ENCODE measurements at places on chromosomes 7 and 10.
A peak's percentile ranks its signal among the peaks of the same experiment; 100 is the strongest.

GRCh38 chr7:83085299-83085698 lies 77.4 kb downstream of the PCLO start:
- no peak for DNase-seq

DNA sequence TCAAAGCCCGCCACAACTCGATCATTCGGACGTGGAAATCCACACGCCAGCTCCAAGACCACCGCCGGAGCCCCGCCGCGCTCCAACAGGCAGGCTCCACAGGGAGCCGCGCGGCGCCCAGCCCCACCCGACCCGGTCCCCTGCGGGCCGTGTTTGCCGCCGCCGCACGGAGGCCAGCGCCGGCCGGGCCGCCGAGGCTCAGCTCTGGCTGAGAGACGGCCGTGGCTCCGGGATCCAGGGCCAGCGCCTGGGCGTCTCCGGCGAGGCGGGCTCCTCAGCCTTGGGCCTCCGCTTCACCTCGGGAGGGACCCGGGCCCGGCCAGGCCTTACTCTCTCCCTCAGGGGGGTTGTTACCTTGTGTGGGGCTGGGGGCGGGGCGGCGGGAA lies 333 bp downstream of the SMNDC1 start:
- DNase-seq, result no peak

- DNase-seq, result no peak
Measured at GRCh38 chr7:109868215-109868860, 1222.6 kb upstream of the LRRN3 start.

DNA sequence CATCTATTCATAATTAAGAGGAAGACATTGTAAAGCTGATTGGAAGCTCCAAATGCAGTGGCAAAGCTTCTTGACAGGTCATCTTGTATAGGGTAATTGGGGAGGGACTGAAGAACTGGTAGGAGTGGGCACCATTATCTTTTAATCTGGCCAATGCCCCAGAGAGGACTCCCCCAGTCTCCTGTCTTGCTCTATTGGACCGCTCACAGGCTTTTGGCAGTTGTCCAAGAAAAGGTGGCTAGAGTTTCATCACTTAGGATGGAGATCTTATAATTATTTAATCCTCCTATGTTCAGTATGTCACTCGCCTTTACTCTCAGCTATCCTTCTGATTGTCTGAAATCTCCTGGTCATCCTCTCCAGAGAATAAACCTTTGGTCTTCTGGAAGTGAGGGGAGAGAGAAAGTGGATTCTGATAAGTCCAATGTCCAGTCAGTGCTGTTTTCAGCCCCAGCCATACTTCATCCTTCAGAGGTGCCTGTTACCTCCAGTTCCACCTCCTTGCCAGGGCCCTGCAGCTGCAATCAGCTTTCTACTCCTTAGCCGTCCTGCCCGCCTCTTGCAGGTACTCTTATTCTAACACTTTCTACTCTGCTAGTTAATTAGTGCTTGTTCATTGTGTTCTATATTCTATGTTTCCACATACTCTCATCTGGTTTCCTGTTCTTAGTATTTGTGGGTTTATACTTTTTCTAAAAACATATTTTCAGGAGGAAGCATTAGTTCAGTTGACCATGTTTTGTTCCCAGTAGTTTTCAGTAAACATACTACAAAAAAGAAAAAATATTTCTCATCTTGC lies 241.6 kb downstream of the NSUN6 start:
- DNase-seq, result no peak

GRCh38 chr10:77186936-77187335 lies 450.7 kb downstream of the KCNMA1 start:
- no peak for DNase-seq

DNA sequence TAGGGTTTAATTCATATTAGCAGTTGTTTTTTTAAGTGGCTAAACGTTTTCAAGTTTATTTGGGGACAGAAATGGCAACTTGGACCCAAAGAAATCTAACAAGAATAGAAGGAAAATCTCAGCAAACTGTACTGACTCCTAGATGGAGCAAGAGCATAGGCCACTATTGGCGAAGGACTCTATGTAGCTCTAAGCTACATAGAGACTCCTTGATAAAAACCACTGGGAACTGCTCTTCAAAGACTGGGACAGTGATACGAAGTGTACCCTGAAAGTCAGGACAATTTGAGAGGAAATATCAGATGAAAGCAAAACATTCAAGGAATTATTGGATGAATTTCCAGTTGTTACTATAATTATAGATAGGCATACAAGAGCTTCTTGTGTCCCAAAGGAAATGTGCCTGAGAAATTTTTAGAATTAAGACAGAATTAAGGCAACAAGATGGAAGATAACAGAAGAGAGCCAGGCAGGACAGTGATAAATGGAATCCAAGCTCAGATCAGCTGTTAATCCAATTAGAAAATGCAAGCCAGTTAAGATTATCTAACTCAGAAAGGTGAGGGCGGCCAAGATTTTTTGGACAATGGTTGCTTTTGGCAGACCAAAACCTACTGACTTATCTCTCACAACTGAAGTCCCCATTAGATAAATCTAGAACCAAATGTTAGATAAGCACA lies 103.7 kb upstream of the IFRD1 start:
- no peak for DNase-seq

- DNase-seq, result no peak
Measured at GRCh38 chr10:130485236-130485957, 349.2 kb downstream of the GLRX3 start.

GRCh38 chr10:17200001-17200911 lies 1.2 kb downstream of the TRDMT1 start:
- DNase-seq, result no peak

DNA sequence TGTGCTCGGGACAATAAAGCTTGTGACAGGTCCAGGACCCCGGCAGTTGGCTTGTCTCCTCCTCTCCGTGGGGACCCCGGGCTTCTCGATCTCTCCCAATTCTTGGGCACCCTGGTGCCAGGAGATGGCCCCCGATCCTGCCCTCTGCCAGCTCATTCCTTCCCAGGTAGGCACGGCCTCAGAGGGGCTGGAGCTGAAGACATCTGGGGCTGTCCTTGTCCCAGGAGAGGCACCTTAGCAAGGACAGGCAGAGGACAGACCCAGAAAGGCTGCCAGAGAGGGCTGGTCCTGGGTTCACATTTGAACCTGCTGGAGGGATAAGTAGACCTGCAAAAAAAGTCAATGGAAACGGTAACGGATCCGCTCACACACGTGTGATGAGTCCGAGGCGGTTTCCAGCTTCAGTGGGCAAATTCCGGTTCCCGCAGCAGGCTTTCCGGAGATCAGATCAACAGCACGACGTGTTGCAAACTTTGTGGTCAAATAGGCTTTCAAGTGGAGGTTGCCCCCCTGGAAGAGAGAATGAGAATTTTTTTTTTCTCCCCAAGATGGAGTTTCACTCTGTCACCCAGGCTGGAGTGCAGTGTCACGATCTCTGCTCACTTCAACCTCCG lies 47.7 kb upstream of the GTF2IRD1 start:
- no peak for DNase-seq

GRCh38 chr7:40843338-40843985 lies 708.7 kb downstream of the SUGCT start:
- no peak for DNase-seq

DNA sequence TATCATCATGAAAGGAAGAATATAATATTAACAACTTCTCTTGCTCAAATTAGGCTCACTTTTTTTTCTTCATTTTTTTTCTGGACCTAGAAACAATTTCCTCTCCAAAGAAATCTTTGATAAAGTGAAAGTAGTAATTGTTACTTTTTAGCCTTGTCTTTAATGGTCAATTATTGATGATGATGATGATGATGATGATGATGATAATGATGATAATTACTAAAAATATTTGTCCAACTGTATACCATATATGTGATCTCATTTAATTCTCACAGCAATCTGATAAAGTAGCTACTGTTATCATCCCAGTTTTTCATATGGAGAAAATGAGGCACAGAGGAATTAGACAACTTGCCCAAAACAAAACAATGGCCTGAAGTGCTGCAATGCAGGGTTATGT lies 12.8 kb downstream of the PRKG1 start:
- DNase-seq, result no peak

DNA sequence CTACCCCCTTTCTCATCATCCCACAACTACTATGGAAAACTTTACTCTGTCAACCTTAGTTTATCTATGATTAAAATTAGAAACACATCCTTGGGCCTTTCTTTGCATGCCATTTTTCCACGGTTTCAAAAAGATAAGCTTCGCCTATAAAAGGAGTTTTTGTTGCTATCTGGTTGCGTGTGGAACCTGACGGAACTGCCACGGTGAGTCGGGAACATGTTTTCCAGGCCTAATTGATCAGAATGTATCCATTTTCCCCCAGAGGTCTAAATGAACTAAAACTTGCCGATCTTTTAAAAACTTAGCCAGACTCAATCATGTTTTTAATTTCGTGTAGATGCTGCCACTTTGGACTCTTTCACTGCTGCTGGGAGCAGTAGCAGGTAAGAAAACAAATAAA lies at the start of gene PNLIP:
Gene PNLIP (plus strand): TSS at position 176 of the 400 bp plus-strand sequence. CDS start 162 bp downstream, at position 338.
- no peak for DNase-seq

- no peak for DNase-seq
Measured at GRCh38 chr10:10745291-10745690, 272.4 kb upstream of the CELF2 start.

GRCh38 chr7:74093671-74094223 lies 10.1 kb downstream of the LIMK1 start:
- DNase-seq, result no peak

DNA sequence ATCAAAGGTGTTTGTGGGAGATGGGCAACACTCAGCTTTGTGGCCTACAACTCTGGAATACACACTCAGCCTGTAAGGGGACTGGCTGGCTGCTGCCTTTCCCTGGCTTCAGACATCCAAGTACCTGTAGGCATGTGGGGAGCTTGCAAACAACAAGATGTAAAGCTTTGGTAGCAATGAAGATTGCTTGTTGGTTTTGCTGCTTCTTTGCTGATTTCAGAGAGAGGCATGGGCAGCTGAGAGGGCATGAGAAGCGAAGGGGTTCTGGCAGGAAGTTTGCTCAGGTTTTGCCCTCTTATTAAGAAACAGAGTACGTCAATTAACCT lies 434.8 kb downstream of the LRMDA start:
- no peak for DNase-seq

- peak; percentile 71 for DNase-seq
Measured at GRCh38 chr10:118720685-118721538, 33.9 kb downstream of the CACUL1 start.

DNA sequence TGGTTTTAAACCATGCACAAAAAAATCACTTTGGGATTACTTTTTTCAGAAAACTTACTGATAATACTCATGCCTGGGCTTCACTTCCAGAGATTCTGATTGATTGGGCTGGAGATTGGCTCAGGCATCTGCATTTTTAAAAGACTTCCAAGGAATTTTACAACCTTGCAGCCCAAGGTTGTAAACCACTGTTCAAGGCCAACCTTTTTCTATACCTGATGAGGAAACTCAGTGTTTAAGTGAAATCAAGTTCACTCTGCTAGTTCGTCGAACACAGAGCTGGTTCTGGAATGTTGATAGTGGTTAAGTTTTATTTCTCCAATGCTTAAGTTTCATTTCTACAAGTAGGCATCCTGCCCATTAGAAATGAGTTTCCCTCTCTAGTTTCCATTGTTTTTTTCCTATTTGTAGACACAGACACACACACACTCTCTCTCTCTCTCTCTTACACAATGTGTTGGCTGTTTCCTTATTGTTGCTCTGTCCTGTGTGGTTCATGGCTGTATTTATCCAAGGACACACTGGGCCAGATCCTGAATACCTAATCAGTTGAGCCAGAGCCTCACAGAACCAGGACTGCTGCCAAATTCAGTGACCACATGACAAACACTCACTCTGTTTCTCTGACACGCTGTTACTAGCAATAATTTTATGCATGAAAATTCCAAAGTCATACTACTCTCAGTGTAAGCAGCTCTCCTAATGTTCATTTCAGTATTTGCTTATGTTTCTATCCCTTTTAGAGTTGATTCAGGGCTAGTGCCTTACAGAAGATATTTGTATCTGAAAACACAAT lies 3.7 kb upstream of the IFIT1B start:
- peak; percentile 100 for DNase-seq

DNA sequence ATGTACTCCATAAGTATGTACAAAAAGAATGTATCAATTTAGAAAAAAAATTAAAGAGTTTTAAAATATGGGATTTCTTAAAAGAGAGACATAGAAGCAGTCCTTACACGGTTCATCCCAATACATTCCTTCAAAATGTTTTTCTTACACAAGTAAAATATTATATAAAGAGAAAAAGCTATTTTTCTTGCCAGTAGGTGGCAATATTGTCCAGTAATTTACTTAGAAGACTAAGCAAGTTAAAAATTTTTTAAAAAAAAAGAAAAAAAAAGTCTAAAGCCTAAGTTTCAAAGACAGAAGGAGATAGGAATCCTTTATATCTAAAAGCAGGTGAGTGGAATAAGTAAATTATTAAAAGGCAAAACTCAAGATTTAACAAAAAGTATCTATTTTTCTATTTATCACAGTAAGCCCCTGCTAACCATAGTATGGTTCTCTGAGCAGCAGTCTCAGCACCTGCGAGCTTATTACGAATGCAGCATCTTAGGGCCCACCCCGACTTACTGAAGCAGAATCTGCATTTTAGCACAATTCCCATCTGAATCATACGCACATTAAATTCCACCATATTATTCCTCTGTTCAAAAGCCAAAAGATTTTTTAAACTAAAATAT lies 240.6 kb downstream of the DGKI start:
- DNase-seq, result peak; percentile 78

- DNase-seq, result no peak
Measured at GRCh38 chr10:95406651-95407280, 116.0 kb upstream of the PDLIM1 start.

DNA sequence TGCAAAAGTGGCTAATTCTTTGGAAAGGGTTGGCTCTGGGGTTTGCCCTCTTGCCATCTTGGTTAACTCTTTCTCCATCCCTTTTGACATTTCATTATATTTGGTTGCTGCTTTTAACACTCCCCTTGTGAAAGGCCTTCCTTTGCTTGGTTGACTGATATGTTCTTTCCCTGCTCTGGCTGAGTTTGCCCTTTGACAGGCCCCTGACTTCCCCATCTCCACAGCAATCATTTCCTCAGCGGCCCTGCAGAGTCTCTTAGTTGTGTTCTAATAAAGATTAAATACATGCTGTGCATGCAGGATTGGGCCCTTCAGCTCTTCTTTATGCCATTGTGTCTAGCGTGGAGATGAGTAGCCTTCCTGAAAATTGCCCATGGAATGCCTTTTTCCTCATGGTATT lies 84.5 kb upstream of the CSTF2T start:
- no peak for DNase-seq

DNA sequence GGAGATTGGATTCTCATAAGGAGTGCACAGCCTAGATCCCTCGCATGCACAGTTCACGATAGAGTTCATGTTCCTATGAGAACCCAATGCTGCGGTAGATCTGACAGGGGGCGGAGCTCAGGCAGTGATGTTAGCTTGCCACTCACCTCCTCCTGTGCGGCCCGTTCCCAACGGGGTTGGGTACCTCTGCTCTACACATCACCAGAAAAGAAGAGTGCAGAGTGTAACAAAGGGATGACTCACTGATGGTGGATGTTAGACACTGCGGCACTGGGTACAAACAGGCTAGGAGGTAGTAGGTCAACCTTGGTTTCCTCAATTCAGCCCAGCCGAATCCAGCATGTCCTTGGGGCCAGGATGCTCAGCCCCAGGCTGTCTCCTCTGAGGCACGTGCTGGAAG lies 66.8 kb upstream of the CHST15 start:
- peak; percentile 10 for DNase-seq

GRCh38 chr7:139658908-139659675 lies 118.7 kb downstream of the HIPK2 start:
- DNase-seq, result no peak

- DNase-seq, result no peak
Measured at GRCh38 chr10:74947781-74948401, 121.5 kb downstream of the KAT6B start.

Data from lung (tissue), 17 donors.